ENCODE measurements at places on chromosomes 16 and 17. TPM values are rescaled to one million over a fixed set of nuclear protein-coding genes. Genes with fewer than 3 reads are reported as not detected.

DNA sequence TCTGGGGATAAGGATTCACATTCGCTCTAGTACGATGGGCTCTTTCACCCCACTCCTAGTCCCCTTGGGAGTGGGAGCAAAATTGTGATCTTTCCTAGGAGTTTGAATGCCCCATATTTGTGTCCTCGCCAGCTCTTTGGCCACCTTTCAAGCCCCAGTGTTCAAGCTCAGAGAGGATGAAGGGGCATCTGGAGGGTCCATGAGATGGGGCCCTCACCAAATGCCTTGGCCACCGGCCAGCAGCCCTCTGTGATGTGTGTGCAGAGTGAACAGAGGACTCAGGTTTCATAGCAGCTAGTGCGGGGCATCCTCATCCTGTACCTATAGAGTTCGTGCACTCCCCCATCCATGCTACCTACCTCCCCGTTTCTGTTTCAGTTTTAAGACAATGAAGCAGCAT lies 140.6 kb downstream of the RAB11FIP4 start:
- H3K27me3 ChIP-seq = no peaks in the 10 kb centered on the region
- H3K4me3 ChIP-seq = no peak overlapping the region
- no peak for DNase-seq
- H3K4me1 ChIP-seq = no peaks in the 10 kb centered on the region
- no peak overlapping the region for H3K27ac ChIP-seq

DNA sequence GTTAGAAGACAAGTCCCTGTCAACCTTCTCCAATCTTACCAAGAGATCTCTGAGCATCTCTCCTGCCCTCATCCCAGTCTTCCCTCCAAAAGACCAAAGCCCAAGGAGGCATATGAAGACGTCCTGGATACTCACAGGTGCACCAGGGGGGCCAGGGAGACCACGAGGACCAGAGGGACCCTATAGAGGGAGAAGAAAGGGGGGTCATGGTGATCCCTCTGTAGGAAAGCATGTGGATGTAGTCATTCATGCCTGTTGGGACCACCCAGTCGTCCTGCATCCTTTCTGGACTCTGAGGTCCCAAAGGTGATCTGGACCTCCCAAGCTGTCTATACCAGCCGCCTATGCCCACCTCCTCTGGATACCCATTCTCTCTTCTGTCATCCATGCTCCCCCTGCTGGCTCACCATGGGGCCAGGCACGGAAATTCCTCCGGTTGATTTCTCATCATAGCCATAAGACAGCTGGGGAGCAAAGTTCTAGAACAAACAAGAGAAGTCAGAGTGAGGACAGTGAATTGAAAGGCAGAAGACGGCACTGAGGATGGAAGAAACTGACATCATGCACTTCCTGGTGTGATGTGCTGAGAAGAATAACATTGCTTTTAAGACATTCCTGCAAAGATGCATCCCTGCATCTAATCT lies 3.3 kb downstream of the COL1A1 start:
- no peak overlapping the region for H3K4me3 ChIP-seq
- DNase-seq = peak; percentile 79
- peaks cover 35% of the 10 kb centered on the region for H3K27me3 ChIP-seq
- H3K4me1 ChIP-seq = peaks cover 50% of the 10 kb centered on the region

GRCh38 chr16:48525201-48526057 lies 84.6 kb downstream of the N4BP1 start:
- no peak for DNase-seq
- H3K4me3 ChIP-seq = no peak overlapping the region
- no peaks in the 10 kb centered on the region for H3K27me3 ChIP-seq
- no peaks in the 10 kb centered on the region for H3K4me1 ChIP-seq

DNA sequence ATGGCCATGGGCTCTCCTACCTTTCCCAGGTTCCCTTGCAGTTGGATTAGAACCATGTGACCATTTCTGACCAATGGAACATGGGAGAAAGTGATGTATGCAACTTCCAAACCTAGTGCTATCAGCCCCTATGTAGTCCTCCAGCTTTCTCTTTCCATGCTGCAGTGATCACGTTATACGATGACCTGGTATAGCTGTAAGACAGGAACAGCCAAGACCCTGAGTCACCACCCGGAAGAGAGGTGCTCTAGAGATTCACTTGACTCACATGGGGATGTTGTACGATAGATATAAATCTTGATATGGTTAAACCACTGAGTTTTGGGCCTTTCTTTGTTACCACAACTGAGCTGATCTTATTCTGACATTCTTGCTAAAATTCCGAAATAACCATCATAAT lies 65.1 kb downstream of the NOG start:
- no peak for DNase-seq
- no peaks in the 10 kb centered on the region for H3K27me3 ChIP-seq
- H3K27ac ChIP-seq = no peak overlapping the region
- no peak overlapping the region for H3K4me3 ChIP-seq
- no peaks in the 10 kb centered on the region for H3K36me3 ChIP-seq

DNA sequence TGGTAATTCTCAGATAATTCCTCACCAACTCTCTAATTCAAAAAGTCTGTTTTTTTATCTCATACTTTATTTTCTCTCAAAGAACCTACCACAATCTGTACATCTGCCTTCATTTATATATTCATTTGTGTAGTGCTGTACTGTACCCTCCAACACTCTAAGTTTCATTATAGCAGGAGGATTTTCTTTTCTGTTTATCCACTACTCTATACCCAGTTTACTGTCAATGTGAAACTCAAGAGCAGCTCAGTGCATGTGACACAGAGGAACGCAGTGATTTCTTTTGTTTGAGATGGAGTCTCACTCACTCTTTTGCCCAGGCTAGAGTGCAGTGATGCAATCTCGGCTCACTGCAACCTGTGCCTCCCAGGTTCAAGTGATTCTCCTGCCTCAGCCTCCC lies 117.8 kb downstream of the ADAMTS18 start:
- no peak for DNase-seq
- H3K4me3 ChIP-seq = no peak overlapping the region
- H3K4me1 ChIP-seq = no peaks in the 10 kb centered on the region
- no peak overlapping the region for H3K27ac ChIP-seq
- H3K27me3 ChIP-seq = no peaks in the 10 kb centered on the region

GRCh38 chr17:79051306-79051705 lies 23.3 kb upstream of the ENGASE start:
- H3K4me1 ChIP-seq = no peaks in the 10 kb centered on the region
- H3K4me3 ChIP-seq = no peak overlapping the region
- no peak for DNase-seq
- H3K27me3 ChIP-seq = no peaks in the 10 kb centered on the region

DNA sequence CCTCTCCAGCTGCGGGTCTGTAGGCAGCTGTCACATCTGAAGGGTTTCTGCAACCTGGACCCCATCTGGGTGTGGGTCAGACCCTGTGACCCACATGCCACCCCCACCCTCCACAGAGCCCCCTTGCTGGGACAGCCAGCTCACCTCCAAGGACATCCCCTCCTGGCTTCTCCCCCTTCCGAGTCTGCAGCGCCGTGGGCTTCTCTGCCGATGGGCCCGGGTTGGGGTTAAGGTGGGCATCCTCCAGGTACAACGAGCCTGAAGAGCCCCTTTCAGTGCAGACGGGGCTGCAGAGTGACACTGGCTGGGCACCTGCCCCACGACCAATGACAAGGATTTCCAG lies 28.9 kb downstream of the OR1D5 start:
- H3K4me1 ChIP-seq = no peaks in the 10 kb centered on the region
- H3K27ac ChIP-seq = no peak overlapping the region
- H3K36me3 ChIP-seq = no peaks in the 10 kb centered on the region
- peaks cover 2% of the 10 kb centered on the region for H3K27me3 ChIP-seq

DNA sequence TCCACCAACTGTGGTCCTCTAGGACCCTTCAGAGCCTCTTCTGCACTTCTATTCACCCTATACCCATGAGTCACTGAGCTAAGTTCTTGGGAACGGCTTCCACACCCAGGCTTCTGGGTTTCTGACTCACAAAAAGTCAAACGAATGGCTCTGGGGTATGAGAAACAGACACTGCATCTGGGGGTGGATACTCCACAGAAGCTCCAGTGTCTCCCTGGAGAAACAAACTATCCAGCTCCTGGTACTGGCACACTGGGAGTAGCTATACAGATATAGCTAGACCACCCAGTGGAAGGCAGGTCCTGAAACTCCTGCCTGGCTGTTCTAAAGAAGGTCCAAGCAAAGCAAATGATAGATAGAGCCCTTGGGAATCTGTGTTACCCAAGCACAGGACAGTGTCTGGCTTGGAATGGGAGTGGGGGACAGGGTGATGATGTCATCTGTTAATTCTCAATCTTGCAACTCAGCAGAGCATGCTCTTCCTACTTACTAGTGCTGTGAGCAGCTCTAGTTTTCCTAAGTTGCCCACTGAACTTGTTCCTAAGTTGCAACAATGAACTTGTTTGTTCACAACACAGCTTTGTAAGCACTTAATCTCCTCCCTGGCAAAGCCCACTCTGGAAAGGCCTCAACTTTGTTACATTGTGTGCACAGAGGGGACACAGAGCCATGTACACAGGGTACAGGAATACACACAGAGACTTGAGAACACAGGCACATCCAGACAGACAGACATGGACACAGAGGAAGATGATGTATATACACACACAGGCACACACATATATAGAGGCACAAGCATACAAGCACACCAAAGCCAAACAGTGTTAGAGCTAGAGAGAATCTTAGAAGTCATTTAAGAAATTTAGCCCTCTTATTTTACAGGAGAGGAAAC lies 6.7 kb downstream of the MMP28 start:
- no peaks in the 10 kb centered on the region for H3K27me3 ChIP-seq
- no peak for DNase-seq
- H3K4me3 ChIP-seq = no peak overlapping the region
- H3K27ac ChIP-seq = peak overlapping the region; percentile 82

Gene NHLRC4
- 0.75 TPM for total RNA-seq

DNA sequence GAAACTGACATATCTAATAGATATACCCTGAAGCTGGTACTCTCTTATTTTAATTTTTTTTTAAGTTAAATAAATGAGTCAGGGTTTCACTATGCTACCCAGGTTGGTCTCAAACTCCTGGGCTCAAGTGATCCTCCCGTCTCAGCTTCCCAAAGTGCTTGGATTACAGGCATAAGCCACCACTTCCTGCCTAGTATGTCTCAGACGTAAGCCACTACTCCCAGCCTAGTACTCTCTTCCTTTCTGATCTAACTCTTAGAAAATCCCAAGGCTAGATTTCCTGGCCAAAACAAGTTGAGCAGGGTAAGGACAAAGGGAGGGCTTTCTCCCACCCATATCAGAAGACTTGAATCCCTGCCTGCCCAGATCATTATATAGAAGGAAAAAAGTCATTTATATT lies 33.7 kb downstream of the HOXB1 start:
- H3K27ac ChIP-seq = no peak overlapping the region
- peaks cover 13% of the 10 kb centered on the region for H3K4me1 ChIP-seq
- no peaks in the 10 kb centered on the region for H3K36me3 ChIP-seq
- H3K4me3 ChIP-seq = no peak overlapping the region

- H3K27me3 ChIP-seq = no peaks in the 10 kb centered on the region
- peak overlapping the region; percentile 93 for H3K27ac ChIP-seq
- H3K4me1 ChIP-seq = peaks cover 24% of the 10 kb centered on the region
- H3K36me3 ChIP-seq = no peaks in the 10 kb centered on the region
Observed at GRCh38 chr16:89658221-89658879, 714 bp downstream of the SPATA33 start.

GRCh38 chr16:87822108-87822970 lies 47.0 kb downstream of the SLC7A5 start:
- H3K36me3 ChIP-seq = no peaks in the 10 kb centered on the region
- DNase-seq = no peak
- H3K27ac ChIP-seq = no peak overlapping the region
- H3K27me3 ChIP-seq = peaks cover 4% of the 10 kb centered on the region
- H3K4me3 ChIP-seq = no peak overlapping the region

Gene KIF2B
- not detected for total RNA-seq

Gene PYDC1
- not detected for total RNA-seq

Gene C17orf67
- total RNA-seq = 0.27 TPM

All from transverse colon (tissue), 4 donors.